AG10803 (cell line): ENCODE measurements at places on chromosomes 7 and 10.
A peak's percentile ranks its signal among the peaks of the same experiment; 100 is the strongest.

- no peak for DNase-seq
Observed at GRCh38 chr10:127399668-127400067, 149.4 kb upstream of the NPS start.

- DNase-seq, result no peak
Observed at GRCh38 chr7:79308192-79308591, 145.3 kb downstream of the MAGI2 start.

DNA sequence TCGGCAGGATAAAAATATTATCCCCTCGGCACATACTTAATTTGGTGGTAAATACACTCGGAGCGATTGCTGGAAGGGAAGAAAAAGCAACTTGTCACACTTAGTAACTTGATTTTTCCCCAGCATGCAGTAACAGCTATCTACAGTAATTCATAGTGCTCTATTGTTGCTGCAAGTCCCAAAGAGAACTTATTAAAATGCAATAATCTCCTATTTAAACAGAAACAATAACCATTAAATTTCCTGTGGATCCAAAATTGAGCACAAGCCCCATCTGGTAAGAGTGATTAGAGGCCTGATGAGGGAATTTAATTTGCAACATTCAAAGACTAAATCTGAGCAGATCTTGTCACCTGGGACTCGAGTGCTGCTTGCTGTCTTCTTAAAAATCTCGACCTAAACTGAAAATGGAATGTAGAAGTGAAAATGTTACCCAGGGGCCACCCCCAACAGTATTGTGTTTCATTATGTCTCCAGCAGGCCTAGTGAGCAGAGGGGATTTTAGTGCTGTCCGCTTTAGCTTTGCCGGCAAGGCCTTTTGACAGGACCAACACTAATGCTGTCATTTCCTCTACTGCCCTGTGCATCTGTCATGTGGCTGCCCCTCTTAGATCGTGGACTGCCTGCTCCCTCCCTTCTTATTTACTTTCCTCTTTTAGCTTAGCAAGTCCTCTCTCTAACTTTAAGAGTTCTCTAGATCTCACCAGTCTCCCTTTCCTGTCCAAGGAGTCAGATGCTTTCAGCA lies 639.7 kb downstream of the AUTS2 start:
- DNase-seq, result no peak

GRCh38 chr7:47091141-47091540 lies 490.8 kb downstream of the TNS3 start:
- peak; percentile 83 for DNase-seq

GRCh38 chr7:39609113-39609934 lies 14.0 kb upstream of the RALA start:
- peak; percentile 70 for DNase-seq

- DNase-seq, result no peak
Observed at GRCh38 chr10:3133948-3134347, 38.6 kb downstream of the PITRM1 start.

- DNase-seq, result peak; percentile 52
Observed at GRCh38 chr10:132654708-132655661, 117.4 kb downstream of the INPP5A start.

- no peak for DNase-seq
Observed at GRCh38 chr10:128047351-128047750, 78.9 kb downstream of the MKI67 start.

DNA sequence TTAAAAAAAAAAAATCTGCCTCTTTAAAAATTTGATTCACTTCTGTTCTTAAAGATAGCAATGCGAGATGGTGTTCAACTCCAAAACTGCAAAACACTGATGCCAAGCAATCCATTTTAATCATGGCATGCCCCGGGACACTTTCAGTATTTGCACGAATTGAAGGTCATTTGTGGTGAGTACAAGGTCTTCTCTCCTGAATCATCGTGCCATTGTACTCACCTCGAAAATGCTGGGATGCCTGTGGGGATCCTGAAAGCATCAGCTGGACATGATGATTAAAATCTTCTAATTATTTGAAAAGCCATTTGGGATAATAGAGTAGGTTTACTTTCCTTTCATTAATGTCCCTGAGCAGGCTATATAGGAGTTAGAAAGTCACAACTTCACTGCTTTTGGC lies 125.1 kb upstream of the NRP1 start:
- peak; percentile 70 for DNase-seq

- DNase-seq, result peak; percentile 82
Observed at GRCh38 chr10:110207011-110207804, at the start of gene MXI1. Gene MXI1 (plus strand): TSS chr10:110207605. CDS start chr10:110207809, 204 bp downstream.

DNA sequence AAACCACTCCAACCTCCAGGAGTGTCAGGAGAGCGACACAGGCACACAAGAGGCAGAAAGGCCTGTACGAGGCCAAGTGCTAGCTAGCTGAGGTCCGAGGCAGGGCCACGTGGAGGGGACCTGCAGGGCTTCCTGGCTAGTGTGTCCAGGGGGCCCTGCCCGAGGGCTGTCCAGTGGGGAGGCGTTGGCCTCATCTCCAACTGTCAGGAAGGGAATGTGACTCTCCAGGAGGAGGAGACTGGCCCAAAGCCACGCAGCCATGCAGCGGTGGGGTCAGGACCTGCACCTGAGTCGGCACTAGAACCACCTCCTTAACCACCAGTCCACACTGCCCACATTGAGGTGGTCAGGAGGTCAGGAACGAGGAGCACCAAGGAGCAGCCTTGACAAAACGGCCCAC lies 32.3 kb upstream of the FXYD4 start:
- no peak for DNase-seq

GRCh38 chr7:112195717-112196116 lies 10.5 kb downstream of the DOCK4 start:
- DNase-seq, result no peak

- DNase-seq, result no peak
Observed at GRCh38 chr10:92690211-92690914, 608 bp downstream of the HHEX start.

DNA sequence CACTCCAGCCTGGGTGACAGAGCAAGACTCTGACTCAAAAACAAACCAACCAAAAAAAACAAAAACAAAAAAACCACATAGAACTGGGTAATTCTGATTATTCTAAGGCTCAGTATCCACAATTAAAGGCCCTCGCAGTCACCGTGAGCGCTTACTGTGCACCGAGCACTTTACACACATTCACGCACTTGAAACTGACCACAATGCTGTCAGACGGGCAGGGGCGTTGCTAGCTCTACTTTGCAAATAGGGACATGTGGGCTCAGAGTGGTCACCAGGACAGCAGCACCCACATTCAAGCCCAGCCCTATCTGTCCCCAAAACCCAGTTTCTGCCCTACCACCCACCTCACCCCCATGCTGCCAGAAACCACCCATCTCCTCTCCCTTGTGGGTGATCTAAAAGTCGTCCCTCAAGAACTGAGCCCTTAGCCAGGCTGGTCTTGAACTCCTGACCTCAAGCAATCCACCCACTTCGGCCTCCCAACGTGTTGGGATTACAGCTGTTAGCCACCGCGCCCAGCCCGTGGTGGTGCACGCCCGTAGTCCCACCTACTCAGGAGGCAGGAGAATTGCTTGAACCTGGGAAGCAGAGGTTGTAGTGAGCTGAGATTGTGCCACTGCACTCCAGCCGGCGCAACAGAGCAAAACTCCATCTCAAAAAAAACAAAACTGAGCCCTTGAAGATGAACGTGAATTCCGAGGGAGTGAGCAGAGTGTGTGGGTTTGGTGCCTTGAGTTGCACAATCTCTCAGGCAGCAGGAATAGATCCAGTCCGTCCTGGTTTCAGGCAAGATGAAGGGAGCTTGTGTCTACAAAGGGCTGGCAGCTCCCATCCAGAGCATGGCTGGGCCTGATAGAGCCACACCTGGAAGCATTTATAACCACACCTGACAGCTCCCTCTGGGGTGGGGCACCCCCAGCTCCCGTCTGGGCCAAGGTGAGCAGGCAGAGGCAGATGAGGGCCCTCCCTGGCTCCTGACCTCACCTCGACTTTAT lies 5.4 kb upstream of the HSPB1 start:
- DNase-seq, result peak; percentile 93

DNA sequence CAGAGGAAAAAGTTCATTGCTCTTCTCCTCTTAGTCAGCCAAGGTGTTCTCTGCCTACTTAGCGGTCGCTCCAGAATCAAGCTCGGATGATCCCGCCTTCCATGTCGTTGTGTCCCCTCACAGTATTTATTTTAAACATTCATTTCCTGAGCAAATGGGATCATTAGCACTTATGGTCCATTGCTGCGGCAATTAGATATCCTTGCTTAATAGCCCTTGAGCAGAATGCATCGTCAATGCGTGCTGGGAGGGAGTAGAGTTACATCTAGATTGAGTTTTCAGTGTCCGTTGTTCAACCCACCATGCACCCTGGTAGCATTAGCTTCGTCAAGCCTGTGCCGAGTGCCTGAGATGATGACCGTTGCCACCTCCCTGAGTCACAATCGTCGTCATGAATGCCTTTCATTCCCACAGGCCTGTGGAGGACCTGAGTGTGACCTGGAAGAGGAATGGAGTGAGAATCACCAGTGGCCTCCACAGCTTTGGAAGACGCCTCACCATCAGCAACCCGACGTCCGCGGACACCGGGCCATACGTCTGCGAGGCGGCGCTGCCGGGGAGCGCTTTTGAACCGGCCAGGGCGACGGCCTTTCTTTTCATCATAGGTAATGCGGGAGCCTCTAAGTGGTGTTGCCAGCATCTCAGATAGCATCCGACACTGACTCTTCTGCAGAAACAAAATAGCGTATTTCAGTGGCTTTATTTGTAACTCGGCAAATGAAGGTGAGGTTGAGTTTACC lies 650.4 kb downstream of the SDK1 start:
- no peak for DNase-seq

DNA sequence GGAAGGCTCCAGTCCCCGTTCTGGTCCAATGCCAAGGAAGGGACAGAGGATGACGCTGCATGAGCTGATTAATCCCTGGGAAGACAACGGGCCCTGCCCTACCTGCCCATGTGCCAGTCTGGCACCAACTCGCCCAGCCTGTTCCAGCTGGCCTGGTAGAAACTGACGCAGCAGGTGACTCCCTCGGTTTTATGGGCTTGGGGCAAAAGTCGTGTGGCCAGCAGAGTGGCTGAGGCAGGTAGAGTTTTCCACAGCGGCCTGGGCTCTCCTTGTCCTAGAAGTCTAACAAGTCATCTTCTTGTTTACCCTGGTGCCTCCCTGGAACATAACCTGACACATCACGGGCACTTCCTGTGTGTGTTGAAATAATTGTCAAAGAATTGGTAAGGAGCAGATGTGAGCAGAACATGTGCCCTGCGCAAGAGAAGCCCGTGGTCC lies 20.4 kb upstream of the LMTK2 start:
- DNase-seq, result no peak

DNA sequence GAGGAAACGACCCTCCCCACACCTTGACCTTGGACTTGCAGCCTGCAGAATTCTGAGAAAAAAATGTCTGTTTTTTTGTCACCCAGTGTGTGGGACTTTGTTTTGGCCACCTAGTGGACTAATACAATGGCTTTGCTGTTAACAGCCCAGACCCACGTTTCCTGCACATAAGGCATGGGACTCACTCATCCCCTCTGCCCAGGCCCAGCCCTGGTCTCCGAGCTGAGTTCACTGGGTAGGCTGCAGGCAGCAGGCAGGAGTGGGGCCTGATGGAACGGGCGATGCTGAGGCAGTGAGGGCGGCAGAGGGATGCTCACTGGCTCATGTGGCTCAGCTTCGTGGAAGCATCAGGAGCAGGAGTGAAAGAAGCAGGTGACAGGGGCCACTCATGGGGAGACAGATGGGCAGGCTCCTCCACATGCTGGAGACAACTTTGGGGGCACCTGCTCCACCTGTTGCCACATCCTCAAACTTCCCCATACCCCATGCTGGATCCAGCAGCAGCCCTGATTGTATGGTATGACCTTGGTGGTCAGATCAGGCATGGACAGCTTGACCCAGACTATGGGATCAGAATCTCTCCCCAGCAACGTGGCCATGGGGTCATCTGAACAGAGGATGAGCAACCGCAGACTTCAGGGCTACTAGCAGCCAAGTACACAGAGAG lies 65.8 kb upstream of the ANTXRL start:
- no peak for DNase-seq

DNA sequence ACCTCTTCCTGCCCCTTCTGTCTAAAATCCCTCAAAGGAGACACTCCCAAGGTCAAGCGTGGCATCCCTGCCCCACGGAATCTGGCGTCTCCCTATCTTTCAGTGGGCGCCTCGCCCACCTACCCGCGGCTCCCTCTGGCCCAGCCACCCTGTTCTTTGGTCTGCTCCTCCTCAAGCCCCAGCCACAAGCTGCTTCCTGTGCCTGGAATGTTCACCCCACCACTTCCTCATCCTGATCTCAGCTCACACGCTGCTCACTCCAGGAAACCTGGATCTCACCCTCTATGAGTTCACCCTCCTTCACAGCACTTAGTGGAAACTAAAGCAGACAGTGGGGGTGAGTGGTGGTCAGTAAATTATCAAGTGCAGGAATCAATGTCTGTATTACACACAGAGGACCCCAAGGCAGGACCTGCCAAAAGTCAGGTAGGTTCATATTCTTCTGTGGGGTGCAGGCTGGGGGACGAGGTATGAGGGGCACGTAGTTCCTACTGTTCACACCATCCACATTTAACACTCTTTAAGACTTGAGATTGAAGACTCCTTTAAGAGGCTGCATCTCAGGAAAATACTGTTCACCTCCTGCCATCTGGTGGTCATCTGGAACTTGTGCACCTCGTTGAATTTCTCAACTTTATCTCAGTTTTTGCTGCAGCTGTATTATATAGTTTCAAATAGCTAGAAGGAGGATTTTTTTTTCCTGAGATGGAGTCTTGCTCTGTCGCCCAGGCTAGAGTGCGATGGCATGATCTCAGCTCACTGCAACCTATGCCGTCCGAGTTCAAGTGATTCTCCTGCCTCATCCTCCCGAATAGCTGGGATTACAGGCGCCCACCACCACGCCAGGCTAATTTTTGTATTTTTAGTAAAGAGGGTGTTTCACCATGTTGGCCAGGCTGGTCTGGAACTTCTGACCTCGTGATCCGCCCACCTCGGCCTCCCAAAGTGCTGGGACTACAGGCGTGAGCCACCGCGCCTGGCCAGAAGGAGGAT lies 166.6 kb downstream of the ARHGAP21 start:
- peak; percentile 76 for DNase-seq

DNA sequence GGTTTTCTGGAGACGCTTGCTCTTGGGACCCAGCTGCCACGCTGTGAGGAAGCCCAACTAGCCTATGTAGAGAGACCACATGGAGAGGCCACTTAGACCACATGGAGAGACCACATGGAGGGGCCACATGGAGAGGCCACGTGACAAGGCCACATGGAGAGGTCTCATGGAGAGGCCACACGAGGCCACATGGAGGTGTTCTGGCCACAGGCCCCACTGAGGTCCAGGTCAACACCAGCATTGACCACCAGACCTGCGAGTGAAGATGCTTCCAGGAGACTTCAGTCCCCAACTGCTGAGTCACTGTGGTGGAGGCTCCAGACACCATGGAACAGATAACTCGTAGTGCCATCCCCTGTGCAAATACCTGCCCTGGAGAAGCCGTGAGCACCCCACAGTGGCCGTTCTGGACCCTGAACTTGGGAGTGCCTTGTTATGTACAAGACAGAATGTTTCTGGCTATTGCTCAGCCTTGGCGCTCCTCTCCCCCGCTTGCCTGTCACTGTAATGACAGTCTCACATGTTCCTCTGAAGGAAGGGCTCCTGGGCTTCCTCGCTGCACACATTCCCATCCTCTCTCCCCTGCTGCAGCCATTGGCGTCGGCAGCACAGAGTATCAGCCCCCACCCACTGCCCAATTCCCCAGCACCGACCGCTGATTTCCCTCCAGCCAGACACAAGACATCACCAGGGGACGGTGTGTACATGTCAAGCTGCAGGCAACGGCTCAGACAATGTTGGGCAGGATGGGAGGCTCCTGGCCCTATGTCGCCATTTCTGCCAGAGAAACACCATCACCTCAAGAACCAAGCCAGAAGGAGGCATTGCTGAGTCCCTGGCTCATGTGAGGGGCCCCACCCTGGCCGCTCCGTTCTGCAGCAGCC lies 49.0 kb upstream of the TNRC18 start:
- DNase-seq, result no peak
